ENCODE measurements at places on chromosomes 13 and 19.

DNA sequence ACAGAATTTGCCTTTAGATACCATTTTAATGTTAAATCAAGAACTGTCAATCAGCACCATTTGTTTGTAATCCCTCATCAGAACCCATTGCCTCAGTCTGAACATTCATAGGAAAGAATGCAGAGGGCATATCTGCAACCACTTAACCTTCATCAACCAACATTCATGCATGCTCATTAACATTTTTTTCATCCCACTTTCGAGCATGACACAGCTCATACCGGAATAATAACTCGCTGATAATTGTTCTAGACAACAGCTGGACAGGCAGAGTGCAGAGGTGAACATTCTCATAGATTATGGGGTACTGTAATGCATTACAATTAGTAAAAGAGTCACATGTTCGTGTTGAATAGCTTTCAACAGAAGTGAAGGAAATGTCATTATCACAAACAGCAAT, 216.8 kb downstream of the DIAPH3 start:
- peak; percentile 45 for DNase-seq

- no peak for DNase-seq
Measured at GRCh38 chr19:51739466-51740213, 12.0 kb downstream of the FPR1 start.

DNA sequence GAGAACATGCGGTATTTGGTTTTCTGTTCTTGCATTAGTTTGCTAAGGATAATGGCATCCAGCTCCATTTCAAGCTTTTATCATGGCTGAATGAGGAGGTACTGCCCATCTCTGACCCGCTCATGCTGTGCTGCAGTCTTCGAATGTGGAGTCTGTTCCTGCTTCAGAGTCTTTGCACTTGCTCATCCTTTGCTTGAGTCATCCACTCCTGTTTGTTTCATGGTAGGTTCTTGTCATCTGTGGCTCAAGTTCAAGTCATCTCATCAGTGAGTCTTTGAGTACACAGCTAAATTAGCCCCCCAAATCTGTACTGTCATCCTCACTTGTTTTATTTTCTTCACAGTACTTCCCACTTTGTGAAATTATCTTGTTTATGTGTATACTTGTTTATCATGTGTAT, 5.4 kb downstream of the UCHL3 start:
- no peak for DNase-seq

GRCh38 chr13:81388400-81388799, 1047.5 kb upstream of the SPRY2 start:
- DNase-seq = no peak

DNA sequence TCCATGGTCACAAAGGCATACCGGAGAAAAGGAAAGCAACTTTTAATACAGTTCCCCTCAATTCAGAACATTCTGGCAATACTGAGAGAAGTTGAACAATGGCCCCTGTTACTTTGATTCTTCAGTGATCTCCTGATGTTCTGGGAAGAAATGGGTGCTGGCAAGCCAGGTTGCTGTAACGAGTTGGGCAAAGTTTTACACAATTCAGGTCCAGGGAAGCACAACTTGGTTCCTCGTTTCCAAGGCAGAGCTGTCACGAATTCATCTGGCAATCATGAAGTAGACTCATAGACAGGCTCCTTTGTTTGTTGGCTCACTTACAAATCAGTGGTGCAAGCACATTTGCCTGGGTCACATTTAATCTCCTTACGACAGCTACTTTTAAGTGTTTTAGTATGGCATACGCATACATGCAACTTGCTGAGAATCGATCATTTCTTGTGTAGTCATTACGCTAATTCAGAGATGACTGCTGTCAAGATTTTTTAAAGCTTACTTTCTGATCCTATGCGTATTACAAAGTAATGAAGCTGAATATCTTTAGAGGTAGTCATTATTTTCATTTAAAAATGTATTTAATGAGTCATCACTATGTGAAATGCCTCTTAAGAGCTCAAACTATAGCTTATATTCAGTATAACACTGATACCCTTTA, 174.7 kb downstream of the GPC5 start:
- no peak for DNase-seq

DNA sequence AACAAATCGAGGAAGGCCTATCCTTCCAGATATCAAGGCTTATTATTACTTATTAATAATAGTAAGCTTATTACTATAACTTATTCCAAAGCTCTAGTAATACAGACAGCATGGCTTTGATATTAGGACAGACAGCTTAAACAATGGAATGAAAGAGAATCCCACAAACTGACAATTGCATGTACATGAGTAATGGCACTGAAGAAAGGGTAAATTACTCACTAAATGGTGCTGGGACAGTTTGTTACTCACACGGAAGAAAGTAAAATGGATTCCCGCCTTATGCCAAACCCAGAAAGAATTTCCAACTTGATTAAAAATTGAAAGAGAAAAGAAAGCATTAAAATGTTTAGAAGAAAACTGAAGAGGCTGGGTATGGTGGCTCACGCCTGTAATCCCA, 60.3 kb downstream of the MIPEP start:
- DNase-seq = peak; percentile 16

GRCh38 chr19:13055213-13056051, 47.2 kb downstream of the LYL1 start:
- DNase-seq = peak; percentile 87

DNA sequence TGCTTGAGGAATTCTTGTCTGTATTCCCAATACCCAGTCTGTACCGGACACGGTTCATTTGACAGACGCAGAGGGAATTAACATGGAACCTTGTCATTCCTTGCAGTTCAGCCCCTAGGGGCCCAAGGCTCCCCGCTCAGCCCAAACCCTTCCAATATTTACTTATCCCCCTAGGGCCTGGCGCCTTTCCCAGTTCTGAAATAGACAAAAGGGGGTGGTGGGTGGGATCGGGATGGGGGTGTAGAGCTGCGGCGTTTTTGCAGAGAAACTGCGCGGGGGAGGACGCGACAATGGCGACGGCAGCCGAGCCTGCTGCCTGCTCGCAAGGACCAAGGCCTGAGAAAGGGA, 583 bp downstream of the AKAP8L start:
- DNase-seq = no peak

DNA sequence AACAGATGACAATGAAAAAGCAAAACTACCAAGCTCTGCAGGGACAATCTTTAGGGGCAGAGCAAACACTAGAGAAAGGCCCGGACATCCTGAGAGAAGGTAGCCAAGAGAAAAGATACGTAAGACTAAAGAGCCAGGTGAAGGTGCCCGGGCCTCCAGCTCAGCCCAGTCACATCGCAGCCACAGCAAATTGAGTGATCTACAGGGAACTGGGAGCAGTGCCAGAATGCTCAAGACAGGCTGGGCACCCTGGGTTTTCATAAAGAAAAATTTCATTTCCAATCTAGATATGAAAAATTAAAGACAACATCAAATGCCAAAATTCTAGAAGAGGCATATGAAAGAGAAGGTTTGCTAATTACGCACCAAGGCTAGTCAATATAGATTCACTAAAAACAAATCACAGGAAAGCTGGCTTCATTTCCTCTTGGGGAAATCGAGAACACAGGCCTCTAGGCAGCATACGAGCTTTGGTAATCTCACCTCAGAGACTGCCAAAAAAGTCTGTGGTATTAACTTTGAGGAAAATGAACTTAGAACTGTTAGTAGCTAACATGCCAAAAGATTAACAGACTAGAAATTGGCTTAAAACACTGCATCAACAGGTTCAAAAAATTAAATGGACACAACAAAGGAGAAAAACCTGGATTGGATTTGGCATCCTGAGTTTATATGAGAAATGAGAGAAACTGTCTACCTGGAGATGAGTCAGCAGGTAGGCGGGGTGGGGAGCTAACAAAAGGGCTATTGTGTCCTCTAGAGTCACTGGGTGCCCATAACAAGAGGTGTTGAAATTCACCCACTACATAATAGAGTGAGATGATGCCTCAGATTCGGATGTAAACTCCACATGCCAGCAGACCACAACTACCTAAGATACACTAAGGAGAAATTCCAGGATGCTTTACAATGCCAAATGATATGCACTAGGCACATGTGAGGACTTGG, 6.6 kb downstream of the ANKRD10 start:
- DNase-seq = no peak

- DNase-seq = peak; percentile 2
Measured at GRCh38 chr19:29467824-29468401, 57.9 kb upstream of the VSTM2B start.

GRCh38 chr13:44685641-44686040, 109.5 kb upstream of the TSC22D1 start:
- no peak for DNase-seq

DNA sequence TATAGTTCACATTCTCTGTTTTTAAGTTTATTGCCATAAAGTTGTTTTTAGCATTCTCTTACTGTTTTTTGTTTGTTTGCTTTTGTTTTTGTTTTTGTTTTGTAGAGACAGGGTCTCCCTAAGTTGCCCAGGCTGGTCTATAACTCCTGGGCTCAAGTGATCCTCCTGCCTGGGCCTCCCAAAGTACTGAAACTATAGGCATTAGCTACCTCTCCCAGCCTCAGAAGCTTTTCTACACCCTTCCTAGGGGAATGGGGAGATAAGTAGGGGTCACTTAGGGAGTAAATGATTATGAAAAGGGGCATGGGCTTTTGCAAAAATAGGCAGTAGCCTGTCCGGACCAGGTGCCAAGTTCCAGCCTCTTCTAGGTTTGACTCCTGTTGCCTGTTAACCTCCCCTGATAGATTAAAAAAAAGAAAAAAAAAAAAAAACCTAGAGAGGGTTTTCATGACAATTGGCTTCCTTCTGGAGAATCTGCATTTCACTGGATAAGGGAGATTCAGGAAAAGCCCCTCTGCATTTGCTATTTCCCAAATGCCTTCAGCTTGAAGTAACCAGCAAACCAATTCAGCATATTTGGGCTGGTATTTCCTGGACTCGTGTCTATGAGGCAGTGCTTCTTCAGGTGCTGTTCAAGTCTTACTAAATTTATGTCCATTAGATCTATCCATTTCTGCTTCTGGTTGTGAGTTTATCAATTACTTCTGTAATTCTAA, 216.8 kb downstream of the TM9SF2 start:
- no peak for DNase-seq

- DNase-seq = no peak
Measured at GRCh38 chr13:99237981-99238662, 20.1 kb downstream of the GPR18 start.

Measured in AG09309 (cell line).